ENCODE measurements at places on chromosomes 12 and 14.

DNA sequence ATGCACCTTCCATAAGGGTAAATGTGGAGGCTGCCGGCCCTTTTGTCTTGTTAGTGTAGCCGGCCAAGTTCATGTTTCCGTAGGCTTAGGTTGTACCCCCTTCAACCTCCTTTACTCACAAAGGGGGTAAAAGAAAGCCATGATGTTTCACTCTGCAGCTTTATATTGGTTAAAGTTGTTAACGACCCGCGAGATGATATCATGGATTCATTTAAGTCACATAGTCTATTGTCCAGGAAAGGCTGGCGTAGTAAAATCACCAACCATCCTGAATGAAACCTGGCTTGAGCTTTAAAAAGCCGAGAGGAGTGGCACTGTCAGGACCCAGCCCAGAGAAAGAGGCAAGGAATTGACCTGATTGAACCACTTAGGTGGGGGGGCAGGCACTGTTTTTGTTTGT is 1.3 kb downstream of the UNG start:
- DNase-seq, result no peak

GRCh38 chr14:52596861-52597260 is 44.2 kb downstream of the GPR137C start:
- DNase-seq, result no peak

GRCh38 chr12:26555139-26555538 is 277.9 kb downstream of the ITPR2 start:
- no peak for DNase-seq

GRCh38 chr14:72476657-72477499 is 417.0 kb downstream of the DPF3 start:
- no peak for DNase-seq

DNA sequence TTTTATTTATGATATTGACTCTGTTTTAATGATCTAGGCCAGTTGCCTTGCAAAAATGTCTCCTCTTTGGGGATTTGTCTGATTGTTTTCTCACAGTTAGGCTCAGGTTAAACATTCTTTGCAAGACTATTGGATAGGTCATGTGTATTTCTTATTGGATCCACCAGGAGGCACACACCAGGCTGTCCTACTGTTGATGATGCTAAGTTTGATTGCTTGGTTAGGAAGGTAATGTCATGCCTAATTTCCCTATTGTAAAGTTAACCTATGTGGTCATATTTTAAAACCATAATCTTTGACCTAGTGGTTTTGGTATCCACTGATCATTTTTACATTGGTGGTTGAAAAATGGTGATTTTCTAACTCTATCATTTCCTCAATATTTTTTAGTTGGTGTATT is 137.1 kb downstream of the BRMS1L start:
- DNase-seq, result no peak

Data from ovary (tissue), 10 donors.